HT1080 (cell line): ENCODE measurements at places on chromosomes 7 and 10.

DNA sequence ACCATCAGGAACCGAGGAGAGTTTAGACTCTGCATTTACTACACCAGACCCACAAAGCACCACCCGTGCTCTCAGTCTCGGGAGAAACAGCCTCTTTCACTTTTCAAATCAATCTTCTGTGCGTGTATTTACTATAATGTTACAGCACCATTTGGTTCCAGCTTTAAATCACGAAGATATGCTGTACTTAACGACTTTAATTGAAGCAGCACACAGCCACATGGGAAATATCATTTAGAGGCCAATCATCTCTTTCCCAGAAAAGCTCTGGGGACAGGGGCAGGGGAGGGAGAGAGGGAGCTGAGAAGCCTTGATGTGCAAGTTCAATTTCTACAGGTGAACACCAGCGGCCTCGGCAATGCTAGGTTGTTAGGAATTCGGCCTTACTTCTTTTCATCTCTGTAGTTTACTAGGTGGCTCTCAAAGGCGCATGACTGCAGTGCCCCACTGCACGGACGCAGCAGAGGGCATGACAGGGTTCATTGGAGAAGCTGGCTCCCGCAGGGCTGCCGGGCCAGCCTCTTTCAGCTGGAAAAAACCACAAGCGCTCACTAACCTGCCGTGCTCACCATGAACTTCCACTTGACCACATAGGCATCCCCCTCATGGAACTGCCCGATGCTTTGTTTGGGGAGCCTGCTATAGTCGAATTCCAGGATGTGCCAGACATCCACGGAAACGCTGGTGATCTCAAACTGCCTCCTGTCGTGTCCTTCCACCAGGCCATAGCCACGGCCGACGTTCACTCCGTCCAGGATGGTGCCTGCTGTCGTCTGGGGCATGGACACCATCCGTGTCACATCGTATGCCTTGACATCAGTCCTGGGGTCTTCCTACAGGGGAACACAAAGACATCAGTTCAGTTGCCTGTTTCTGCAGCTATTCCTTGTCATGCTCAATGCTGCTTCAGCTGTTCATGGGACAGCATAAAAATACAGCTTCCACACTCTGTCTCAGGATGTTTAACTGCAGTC is 154.5 kb downstream of the SVIL start:
- no peak for DNase-seq

DNA sequence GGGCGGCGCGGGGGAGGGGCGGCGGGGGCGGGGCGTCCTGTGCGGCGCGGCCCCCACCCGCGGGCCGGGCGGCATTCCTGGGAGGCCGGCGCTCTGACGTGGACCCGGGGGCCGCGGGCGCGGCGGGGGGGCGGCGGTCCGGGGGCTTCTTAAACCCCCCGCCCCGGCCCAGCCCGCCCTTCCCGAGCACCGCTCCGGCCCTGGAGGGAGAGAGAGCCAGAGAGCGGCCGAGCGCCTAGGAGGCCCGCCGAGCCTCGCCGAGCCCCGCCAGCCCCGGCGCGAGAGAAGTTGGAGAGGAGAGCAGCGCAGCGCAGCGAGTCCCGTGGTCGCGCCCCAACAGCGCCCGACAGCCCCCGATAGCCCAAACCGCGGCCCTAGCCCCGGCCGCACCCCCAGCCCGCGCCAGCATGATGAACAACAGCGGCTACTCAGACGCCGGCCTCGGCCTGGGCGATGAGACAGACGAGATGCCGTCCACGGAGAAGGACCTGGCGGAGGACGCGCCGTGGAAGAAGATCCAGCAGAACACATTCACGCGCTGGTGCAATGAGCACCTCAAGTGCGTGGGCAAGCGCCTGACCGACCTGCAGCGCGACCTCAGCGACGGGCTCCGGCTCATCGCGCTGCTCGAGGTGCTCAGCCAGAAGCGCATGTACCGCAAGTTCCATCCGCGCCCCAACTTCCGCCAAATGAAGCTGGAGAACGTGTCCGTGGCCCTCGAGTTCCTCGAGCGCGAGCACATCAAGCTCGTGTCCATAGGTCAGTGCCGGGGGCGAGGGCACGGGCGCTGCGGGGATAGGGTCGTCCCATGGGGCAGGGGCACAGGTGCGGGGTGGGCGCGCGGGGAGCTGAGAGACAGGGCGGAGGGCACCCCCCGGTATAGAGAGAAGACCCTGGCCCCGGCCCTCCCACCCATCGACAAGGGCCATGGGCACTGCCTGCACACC is at the start of gene FLNC:
Gene FLNC (plus strand): TSS at position 176 of the 947 bp plus-strand sequence. CDS start 232 bp downstream, at position 408.
- peak; percentile 15 for DNase-seq

DNA sequence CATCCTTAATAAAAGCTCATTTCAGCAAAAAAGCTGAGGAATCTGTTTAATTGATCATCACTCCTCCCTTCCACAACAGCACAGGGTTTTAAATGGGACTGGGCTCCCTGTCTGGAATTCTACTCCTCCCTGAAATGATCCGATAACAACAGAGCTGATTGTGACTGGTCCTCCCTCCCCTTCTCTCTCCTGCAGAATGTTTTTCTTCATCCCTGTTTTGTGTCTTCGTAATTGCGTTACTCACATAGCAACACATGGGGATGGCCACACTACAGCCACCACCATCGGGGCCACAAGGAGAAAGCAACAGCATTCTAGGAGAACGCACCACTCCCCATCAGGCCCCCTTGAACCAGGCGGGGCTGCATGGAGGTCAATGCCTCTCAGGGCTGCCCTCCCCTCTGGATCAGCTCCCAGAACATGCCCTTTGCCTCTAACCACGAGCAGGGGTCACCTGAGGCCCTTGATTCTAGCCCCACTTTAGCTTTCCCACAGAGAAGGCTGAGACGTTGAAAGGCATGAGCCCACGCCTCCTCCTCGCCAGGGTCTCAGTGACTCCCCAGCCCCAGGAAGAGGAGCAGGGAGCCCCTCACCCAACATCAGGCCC is 152.6 kb downstream of the PLXNA4 start:
- no peak for DNase-seq

GRCh38 chr10:30285970-30286369 is 63.1 kb downstream of the MTPAP start:
- no peak for DNase-seq

- DNase-seq: no peak
These were observed 230.6 kb upstream of the KIAA1217 start for GRCh38 chr10:23978317-23978716.

DNA sequence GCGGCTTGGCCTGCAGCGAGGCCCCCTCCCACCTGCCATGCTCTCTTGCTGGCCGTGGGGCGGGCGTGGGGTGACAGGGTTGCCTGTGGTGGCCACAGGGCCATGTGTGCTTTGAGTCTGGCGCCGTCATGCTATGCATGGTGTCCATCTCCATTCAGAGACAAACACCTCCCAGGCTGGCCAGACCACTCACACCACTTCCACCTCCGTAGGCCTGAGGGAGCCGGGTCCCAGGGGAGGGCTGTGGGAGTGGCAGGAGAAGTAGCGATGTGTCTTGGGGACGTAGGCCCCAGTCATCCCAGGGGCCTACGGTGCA is 65.5 kb downstream of the DNAJB6 start:
- DNase-seq: no peak

- no peak for DNase-seq
These were observed 620.9 kb downstream of the ZWINT start for GRCh38 chr10:55740110-55740509.

DNA sequence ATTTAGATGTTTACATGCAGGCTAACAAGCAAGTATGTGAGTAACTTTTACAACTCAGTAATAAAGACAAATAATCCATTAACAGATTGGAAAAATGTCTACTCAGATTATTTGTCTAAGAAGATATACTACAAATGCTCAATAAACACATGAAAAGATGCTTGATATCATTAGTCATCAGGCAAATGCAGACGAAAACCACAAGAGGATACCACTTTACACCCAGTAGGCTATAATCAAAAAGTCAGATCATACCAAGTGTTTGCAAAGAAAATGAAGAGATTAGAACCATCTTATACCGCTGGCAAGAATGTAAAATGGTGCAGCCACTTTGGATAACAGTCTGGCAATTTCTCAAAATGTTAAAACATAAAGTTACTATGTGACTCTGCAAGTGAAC is 84.1 kb downstream of the MALSU1 start:
- peak; percentile 31 for DNase-seq

DNA sequence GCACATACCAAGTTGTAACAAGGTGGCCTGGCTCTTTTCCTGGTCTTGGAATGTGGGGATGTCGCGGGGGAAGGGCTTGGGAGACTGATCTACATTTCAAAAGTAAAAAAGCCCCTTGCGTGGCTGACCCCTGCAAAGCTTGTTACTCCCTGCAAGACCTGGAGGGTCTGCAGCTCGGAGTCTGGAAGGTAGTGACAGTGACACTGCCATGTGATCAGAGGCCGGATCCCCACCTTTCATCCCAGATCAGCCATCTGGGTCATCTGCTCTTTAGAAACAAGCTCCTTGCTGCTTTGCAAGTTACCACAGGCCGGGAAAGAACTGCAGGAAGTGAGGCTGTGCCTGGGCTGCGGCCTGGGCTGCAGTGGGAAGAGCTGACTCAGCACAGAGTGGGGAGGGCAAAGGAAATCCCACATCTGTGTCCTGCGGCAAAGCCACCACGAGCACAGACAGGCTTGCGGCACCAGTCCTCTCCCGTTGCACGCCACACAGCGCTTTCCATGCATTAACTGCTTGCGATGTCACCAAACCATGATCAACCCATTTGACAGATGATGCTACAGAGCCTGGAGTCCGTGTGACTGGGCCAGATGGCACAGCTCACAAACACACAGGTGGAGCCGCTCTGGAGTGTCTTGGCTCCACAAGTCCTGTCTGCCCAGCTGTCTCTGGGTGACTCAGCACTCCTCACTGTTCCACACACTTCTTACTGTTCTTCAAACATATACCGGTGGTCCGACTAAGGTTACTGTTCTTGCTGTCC is 97.7 kb downstream of the SH3PXD2A start:
- DNase-seq: peak; percentile 95

GRCh38 chr7:134462337-134462925 is 3.5 kb upstream of the AKR1B1 start:
- peak; percentile 89 for DNase-seq

GRCh38 chr10:70537398-70538194 is 59.0 kb downstream of the PALD1 start:
- no peak for DNase-seq

DNA sequence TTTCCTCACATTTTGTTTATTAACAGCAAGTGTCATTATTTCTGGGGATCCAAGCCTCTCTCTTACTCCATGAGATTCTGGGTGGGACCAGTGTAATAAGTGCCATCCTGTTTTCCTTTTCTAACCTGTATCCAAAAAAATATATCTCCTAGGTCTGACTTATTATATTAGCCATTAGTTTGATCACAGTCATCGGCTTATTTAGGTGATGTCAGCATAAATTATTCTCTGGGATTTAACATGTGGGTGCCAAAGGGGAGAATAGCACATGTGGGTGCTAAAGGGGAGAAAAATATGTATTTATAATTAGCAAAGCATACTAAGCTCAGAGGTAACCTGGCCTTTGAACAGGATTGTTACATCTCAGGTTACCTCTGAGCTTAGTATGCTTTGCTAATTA is 293.8 kb upstream of the SEMA3D start:
- no peak for DNase-seq

DNA sequence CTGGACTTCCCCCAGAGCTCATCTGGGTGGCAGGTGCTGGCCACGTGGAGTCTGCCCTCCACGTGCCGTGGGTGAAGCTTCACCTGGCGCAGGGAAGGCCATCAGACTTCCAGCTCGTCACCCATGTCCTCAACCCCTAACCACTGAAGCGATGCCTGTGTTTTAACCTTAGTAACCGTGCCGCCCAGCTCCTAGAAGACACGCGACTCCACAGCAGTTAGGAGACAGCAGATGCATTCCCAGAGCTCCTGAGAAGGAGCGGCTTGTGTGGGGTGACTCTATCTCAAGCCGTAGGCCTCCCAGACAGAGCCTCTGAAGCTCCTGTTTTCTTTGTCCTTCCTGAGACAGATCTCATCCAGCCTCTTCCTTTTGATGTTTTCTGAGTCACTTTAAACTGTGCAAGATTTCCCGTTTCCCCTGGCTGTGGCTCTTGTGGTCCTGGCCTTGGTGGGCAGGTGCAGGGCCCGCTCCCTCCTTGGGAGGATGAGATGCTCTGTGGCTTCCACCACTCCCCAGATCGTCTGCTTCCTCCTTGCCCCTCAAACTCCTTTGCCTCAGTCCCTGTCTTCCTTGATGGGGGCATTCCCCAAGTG is 41.4 kb upstream of the AP5Z1 start:
- DNase-seq: no peak

DNA sequence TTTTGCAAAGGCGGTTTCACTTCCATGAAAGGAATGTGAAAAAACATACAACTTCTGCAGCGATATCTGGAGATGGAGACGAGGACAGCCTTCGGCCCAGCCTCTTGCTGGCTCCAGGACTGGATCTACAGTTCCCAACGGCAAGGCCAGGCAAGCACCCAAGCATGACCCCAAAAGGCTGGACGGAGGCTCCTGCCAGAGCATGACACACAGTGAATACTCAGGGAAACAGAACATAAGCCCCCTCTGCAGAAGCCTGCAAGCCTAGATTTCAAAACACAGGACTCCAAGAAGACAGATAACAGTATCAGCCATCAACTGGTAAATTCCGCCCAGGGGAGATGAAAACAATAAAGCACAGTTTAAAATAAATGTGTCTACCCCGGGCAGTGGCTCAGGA is 3.3 kb upstream of the LRRC27 start:
- no peak for DNase-seq

DNA sequence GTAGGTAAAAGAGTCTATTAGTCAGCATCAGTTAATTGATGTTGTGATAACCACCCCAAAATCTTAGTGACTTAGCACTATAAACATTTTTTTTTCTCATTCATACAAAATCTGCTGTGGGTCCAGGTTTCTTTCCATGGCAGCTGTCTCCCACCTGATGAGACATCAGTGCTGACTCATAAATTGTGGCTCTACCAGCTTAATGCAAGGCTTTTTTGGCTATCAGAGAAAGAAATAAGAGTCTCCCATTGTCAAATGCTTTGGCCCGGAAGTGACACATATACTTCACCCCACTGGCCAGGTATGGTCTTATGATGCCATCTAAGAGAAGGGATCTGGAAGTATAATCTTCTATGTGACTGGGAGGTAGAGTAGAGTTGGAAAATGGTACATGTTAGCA is 14.5 kb downstream of the DNAJB9 start:
- DNase-seq: peak; percentile 85

GRCh38 chr10:1300218-1300617 is 244.0 kb downstream of the WDR37 start:
- no peak for DNase-seq

GRCh38 chr10:88389456-88389855 is 193.7 kb downstream of the RNLS start:
- DNase-seq: peak; percentile 22

GRCh38 chr7:105046414-105046813 is 32.4 kb downstream of the KMT2E start:
- DNase-seq: no peak

GRCh38 chr7:91566402-91566732 is 302.1 kb downstream of the FZD1 start:
- DNase-seq: no peak

DNA sequence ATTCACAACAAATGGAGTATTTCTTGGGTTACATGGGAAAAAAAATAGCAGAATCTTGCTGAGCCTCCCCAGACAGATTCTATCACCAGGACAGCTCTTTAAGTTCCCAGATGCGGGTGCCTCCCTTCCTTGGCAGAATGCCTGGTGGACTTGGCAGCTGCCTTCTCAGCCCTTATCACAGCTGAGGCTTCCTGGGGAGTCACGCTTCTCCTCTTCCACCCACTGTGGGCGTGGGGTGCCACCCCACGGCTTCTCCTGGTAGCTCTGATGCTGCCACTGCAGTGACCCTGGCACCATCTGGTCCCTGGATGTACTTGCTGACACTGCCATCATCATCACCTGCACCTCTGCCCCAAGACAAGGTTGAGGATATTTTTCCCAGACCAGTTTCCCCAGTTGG is 16.2 kb upstream of the NME8 start:
- DNase-seq: peak; percentile 17
